ENCODE measurements at places on chromosomes 3 and 15. TPM values are rescaled to one million over a fixed set of nuclear protein-coding genes. Genes with fewer than 3 reads are reported as not detected.

DNA sequence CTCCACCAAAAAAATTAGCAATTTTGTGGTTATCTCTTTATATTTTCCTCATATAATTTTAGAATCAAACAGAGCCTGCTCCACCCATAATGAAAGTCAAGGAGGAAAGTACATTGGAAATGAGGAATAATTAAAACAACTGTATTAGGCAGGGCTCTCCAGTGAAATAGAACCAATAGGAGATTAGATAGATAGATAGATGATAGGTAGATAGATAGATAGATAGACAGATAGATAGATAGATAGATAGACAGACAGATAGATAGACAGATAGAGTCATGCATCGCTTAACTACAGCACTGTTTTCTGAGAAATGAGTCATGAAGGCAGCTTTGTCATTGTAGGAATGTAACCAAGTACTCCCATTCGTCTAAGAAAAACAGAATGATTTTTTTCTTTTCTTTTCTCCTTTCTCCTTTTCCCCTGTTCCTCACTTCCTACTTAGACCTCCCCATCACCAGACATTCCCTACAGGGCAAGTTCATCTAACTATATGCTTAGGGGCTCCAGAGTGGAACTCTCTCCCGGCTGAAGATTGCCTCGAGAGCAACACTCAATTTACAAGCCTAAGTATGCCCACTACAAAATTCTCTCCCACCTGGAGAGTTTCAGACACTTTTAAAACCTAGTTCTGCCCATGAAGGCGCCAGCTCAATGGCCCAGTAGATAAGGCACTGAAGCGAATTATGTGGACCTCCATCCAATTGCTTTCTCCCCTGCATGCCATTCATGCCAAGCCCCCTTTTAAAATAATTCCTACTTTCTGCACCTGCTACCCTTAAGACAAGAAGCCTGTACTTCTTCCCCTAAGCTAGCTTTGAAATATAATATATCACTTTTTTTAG lies 53.3 kb upstream of the LIPC start:
- no peak for DNase-seq

GRCh38 chr3:69791919-69792399 lies 52.7 kb downstream of the MITF start:
- DNase-seq, result no peak

- no peak for DNase-seq
Measured at GRCh38 chr3:166071831-166072230, 234.6 kb upstream of the BCHE start.

GRCh38 chr3:46700772-46701171 lies 420 bp upstream of the TMIE start:
- peak; percentile 62 for DNase-seq

DNA sequence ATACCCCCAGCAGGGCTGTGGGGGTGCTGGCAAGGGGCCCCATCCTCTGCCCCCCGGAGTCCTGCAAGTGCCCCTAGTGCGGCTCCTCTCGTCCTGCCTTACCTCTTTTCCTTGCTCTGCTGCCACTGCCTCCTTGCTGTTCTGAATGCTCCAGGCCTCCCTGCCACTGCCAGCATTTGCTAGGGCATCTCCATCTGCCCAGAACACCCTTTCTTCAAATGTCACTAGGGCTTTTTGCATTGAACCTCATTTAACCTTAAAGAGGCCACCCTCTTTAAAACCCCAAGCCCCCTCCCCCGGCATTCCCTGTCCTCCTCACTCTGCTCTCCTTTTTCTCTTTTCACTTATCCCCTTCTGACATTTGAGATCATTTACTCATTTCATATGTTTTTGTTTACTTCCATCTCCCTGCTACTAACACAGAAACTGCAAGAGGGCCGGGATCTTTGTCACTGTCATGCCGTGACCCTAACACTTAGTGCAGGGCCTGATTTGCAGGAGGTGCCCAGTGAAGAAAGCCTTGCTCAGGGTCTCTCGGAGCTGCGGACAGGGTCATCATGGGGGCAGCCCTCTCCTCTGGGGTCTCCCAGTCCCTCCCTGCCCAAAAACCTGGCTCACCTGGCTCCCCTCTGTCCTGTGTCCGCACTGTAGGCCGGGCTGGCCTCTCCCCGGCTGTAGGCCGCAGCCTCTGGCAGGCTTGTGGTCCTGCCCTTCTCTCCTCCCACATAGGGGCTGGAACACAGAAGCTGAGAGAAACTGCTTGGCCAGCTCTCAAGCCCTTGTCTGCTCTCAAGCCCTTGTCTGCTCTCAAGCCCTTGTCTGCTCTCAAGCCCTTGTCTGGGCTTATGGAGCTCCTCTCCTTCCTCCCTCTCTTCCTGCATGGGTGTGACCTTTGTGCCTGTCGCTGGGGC lies at the start of gene ACOX2:
ACOX2 (minus strand) TSS at position 690 of the 911 bp plus-strand sequence. CDS start 2,084 bp downstream, outside the sequence.
- peak; percentile 93 for DNase-seq

DNA sequence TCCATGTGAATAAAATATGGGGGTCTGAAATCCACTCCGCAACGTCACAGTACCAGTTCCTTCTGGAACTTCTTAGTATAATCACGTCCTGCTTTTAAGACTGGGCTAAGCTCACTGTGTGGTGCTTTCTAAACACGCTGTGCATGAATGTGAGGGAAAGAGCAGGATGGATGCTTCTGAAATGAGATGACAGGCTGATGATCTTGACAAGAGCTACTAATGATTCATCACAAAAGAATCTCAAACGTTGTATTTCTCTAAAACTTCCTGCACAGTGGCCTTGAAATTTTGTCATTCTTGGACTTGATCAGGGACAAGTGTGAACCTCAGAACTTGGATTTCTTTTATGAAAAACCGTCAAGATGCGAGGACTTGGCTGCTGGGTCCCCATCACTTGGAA lies 221.4 kb downstream of the CADPS start:
- DNase-seq, result no peak

- DNase-seq, result no peak
Measured at GRCh38 chr3:174466471-174467054, 392.6 kb upstream of the NAALADL2 start.

GRCh38 chr15:62644889-62645742 lies 397.4 kb upstream of the TPM1 start:
- DNase-seq, result no peak

DNA sequence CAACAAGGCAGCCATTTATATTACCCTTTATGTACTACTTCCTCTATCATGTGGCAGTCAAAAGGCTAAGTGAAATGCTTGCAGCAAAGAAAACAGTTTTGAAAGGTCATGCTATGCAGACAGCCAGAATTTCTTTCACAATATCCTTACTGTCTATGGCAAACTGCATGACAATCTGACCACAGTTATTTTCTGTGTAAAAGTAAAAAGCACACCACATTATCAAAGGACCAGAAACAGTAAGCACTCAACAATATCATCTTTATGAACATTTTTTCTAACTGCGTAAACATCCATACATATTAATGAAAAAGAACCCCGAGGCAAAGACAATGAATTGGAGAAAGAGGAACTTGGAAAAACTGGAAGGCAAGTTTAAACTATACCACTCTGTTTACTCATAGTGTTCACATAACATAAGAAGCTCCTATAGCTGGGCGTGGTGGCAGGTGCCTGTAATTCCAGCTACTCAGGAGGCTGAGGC lies 47.9 kb downstream of the PIK3CB start:
- DNase-seq, result no peak

DNA sequence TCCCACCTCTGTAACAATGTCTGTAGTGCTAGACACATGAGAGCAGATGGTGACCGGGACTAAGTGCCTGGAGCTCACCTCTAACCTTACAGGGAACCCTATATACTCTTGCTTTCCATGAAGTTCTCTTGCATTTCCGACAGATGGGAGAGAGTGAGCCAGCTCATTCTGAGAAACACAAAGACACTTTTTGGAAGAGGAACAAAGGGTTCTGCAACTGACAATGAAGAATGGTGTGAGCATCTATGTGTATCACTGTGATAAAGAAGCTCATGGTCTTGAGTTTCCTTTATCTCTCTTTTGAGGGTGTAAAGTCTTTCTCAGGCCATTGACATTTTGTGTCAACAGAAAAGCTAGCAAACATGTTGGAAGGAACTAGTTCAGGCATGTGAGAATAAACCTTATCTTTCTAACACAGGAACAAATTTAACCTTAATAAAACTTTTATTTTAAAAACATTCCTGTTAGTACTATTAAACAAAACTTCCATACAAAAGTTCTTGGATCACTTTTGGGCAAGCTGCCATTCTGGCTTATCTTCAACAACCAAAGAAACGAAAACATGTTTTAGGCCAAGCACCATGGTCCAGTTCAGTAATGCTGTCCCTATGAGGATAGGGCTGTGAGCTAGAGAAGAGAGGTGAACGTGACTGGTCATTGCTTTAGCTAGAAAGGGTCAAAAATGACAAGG lies 142.7 kb downstream of the THRB start:
- DNase-seq, result peak; percentile 44

MGLL gene
- polyA plus RNA-seq, result 64.9 TPM

WDR72 gene
- 0.05 TPM for polyA plus RNA-seq

ZWILCH gene
- polyA plus RNA-seq, result 0.95 TPM

LRRIQ4 gene
- polyA plus RNA-seq, result not detected

GREM1 gene
- polyA plus RNA-seq, result 0.11 TPM

FEZF2 gene
- polyA plus RNA-seq, result not detected

SNUPN gene
- polyA plus RNA-seq, result 17.9 TPM

CACNA2D2 gene
- 25.7 TPM for polyA plus RNA-seq

AGBL1 gene
- not detected for polyA plus RNA-seq
